Stimulated activated CD4-positive, alpha-beta T cell treated with anti-CD3 and anti-CD28 coated beads, Interleukin-1b, Interleukin-23, amount 100 ng/mL, for 4 hours (primary cell): ENCODE measurements at places on chromosomes 3 and 15.
A peak's percentile ranks its signal among the peaks of the same experiment; 100 is the strongest.

DNA sequence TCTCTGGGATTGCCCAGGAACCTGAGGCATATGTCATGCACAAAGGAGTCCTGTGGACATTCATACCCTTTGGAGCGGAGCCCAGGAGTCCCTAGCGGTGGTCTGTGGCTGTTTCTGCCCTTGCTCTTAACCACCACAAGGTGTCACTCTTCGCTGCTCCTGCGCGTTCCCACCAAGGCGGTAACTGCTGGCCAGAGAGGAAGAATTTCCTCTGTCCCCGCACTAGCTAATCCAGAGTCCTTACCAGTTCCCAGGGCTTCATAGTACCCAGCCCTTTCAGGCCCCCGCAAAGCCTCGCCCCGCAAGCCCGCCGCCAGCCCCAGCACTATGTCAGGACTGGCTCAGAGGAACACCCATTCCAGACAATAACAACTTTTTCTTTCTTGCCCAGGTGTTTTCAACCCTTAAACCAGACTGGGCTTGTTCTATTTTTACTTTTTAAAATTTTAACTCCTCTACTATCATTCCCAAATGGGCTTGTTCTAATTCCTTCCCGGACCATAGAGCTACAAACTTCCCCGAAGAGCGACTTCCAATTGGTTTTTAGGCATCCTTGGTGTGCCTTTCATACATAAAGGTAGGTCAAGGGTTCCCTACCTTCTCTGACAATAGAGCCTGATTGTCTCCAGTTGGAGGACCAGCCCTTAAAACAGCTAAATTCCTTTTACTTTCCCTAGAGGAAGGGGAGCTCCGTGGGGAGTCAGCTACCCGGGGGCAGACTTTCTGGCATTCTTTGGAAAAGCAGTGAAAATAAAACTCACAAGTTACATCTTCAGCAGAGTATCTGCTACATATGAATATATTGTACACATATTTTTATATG is 31.8 kb upstream of the ZNF774 start:
- peak; percentile 34 for DNase-seq

DNA sequence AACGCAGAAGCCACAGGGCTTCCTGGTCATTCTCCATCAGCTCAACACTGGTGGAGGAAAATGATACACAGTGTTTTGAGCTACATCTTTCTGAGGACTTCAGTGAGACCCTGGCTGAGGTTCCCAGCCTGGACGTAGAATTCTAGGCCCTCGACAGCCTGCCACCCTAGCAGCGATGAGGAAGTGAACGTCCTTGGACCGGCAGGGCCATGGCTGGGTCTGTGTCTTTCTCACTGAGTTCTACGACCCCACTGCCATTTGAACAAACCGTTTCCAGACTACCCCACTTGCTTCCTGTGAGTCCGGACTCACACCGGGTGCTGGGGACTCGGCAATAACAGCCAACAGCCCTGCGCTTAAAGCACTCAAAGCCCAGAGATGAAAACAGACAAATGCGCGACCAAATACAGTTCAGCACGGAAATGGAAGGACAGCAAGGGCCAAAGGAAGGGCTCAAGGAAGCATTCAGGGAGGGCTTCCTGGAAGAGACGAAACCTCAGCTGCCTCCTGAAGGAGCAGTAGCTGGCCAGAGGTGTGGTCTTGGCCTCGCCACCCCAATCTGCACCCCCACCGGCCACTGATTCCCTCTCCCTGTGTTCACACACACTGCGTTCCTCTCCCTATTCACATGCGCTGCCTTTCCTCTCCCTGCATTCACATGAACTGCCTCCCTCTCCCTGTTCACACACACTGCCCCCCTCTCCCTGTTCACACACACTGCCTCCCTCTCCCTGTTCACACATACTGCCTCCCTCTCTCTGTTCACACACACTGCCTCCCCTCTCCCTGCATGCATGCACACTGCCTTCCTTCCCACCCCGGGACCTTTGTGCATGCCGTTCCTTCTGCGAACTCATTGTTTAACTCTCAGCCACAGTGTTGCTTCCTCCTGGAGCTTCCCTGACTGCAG is 136.3 kb upstream of the PRR20G start:
- DNase-seq = no peak

GRCh38 chr3:62672270-62672987 is 202.8 kb downstream of the CADPS start:
- DNase-seq = no peak

GRCh38 chr3:151346292-151346691 is 16.9 kb upstream of the P2RY13 start:
- DNase-seq = no peak

GRCh38 chr3:42572278-42572677 is 9.5 kb downstream of the SEC22C start:
- DNase-seq = no peak

- DNase-seq = no peak
Observed at GRCh38 chr3:120459196-120459595, 8.4 kb upstream of the FSTL1 start.

GRCh38 chr3:49422379-49423248 is at the start of gene AMT:
Gene AMT, minus strand, starts transcription at chr3:49422473. Its CDS starts 23 bp downstream, at chr3:49422450.
- no peak for DNase-seq

- no peak for DNase-seq
Observed at GRCh38 chr3:87272718-87273341, 3.6 kb downstream of the POU1F1 start.

DNA sequence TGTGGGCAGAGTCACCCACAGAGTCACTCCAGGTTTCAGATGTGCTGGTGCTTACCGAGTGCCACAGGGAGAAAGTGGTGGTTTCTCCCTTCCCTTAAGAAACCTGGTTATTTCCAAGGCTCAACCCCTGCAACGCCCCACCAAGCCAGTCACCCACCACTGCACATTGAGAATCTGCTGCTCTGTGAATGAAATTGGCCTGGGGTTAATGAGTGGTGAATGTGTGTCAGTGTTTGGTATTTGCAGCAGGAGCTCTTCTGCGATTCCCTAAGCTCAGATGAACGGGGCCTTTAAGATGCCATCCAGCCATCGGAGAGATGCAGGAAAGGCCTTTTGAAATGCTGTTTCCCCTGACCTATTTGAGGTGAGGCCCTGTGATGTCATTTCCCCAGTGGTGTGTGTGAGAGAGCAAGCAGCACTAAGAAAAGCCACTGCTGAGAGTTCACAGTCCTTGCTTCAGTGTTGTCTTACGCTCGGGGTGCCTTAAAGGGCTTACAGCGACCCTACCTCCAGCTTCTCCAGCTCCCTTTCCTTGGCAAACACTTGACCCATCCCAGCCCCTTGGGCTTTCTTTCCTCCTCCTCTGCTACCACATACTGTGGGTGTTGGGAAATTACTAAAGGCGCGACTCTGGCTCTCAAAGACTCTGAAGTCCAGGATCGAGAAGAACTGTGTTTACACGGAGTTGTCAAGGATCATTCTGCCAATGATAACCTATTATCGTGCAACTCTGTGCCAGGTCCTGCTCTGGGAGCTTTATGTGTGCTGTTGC is 68.9 kb downstream of the SMAD3 start:
- DNase-seq = peak; percentile 9

- no peak for DNase-seq
Observed at GRCh38 chr3:101722394-101723173, 1.8 kb upstream of the CEP97 start.

GRCh38 chr3:41073190-41073589 is 126.1 kb upstream of the CTNNB1 start:
- DNase-seq = no peak

- DNase-seq = no peak
Observed at GRCh38 chr3:107206141-107206540, 171.1 kb upstream of the CCDC54 start.

GRCh38 chr3:99863588-99863987 is 45.9 kb downstream of the CMSS1 start:
- DNase-seq = no peak

- no peak for DNase-seq
Observed at GRCh38 chr15:69712991-69713390, 260.4 kb downstream of the RPLP1 start.

DNA sequence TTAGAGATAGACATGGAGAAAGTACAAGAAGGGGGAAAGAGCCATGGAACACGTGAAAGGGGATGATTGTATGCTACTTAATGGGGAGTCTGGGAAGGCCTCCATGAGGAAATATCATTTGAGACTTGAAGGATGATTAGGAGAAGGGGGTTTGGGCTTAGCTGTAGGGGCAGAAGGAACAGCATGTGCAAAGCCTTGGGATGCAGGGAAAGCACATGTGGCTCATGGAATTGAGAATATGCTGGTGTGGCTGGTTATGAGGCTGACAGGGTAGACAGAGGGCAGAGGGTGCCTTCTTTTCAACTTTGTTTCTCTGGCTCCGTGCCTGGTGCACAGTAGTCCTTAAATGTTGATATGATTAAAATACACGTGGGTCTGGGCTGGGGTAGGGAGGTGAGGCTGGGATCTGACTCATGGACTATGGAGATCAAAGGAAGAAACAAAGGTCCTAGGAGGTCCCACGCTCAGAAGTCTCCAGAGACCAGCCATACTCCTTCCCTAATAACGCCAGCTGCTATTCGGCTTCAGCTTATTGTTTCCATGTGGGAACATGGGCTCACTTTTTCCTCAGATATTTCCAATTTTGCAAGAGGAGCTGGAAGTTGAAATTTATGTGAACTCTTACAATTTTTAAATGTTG is 1.1 kb downstream of the GTF2E1 start:
- DNase-seq = no peak

DNA sequence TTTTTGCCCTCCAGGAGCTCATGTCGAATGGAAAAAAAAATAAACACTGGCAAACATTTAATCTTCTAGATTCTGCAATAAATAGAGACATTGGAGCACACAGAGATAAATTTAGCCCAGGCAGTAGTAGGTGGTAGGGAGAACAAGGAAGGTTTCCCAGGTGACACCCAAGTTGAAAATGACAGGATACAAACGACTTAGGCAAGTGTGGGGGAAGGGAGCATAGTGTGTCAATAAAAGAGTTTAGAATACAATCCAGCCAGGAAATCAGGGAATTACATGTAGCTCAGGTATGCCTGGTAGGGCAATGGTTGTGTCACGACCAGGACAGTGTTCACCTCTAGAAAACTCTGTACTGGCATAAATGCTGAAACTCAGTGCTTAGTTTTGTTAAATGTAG is 364.6 kb upstream of the AGTR1 start:
- no peak for DNase-seq

DNA sequence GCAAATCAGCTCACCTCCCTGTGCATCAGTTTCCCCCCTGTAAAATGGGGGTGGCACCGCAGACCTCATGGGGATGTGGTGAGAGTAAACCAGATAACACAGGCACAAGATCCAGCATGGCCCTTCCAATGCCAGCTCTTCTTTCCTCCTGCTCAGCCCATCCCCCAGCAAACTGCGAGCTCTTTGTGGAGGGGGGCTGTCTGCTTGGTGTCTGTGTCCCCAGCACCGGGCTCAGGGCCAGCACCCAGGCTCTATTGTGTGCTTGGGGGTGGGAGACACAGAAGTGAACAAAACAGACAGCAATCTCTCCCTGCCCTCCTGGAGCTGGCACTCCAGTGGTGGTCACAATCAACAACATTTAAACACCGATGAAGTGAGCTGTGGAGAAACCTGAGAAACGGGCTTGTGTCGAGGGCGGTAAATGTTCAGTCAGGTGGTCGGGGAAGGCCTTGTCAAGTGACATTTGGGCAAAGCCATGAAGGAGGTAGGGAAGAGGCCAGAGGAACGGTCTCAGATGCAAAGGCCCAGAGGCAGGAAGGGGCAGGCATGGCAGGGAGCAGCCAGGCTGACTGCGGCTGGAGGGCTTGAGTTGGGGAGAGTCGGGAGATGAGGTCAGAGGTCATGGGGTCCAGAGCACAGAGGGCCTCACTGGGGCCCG is 28.4 kb downstream of the GRIP2 start:
- DNase-seq = no peak

DNA sequence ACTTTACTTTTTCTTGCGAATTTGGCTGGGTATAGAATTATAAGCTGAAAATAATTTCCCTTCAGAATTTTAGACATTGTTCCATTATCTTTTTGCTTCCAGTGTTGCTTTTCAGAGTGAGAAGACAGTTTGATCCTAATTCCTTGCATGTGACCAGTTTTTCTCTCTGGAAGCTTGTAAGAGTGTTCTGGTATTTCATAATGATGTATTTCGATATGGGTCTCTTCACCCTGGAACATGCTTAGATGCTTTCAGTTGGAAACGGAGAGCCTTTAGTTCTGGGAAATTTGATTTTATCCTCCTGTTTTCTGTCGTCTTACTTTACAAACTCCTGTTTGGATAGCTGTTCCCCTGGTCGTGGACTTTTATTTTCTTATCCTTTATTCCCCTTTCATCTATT is 13.9 kb downstream of the ALPK3 start:
- no peak for DNase-seq

DNA sequence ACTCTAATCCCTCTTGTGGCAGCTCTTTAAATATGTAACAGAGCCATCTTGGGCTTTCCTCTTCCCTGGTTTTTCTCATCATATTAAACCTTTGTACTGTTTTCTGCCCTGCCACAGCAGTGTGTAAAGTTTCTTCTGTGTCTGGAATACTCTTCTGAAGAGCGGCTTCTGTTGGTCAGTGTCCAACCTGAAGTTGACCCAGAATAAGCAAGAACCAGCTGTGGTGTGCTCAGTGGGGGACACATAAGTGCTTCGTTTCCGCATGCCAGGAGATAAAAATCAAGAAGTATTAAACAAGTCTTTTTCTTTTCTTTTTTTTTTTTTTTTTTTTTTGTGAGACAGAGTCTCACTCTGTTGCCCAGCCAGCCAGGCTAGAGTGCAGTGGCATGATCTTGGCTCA is 173.2 kb upstream of the CHRM5 start:
- DNase-seq = no peak

- no peak for DNase-seq
Observed at GRCh38 chr3:7439101-7439680, 578.3 kb downstream of the GRM7 start.

- no peak for DNase-seq
Observed at GRCh38 chr3:153042088-153042487, 119.9 kb upstream of the RAP2B start.

- DNase-seq = no peak
Observed at GRCh38 chr15:29740692-29741311, 81.5 kb downstream of the TJP1 start.

- no peak for DNase-seq
Observed at GRCh38 chr3:122515020-122515468, 305 bp upstream of the KPNA1 start.

DNA sequence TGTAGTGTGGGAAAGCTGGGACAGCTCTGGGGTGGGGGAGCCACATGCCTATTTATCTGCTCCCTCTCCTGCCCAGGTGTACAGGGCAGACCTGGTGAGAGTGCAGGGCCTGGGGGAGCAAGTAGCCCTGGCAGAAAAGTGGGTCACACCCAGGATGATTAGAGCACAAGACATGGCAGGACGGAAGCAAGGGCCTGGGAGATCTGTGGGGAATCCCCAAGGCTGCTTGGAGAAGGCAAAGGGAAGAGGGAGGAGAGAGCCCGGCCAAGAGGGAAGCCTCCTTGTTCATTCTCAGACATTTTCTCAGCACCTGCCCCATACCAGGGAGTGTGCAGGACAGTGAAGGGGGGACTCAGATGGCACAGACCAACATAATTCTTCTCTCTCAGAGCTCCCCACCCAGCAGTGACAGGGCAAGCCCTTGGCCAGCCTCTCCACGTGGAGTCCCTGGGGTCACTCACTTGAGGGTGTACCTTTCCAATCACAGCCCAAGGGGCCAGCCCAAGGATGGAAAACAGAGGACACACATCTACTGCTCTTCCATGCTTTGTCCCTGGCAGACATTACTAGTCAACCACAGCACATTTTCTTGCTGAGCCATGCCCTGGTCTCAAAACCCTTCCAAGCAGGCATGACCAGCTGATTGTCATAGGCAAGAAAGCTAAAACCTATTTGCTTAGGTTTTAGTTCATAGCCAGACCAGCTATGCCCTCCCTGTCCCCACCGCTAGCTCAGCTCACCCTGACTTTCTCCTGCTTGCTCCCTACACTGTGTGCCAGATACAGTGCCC is 4.9 kb upstream of the DUSP7 start:
- no peak for DNase-seq

GRCh38 chr3:108208831-108209230 is 13.4 kb downstream of the IFT57 start:
- DNase-seq = no peak

GRCh38 chr3:14278265-14278798 is 99.7 kb downstream of the LSM3 start:
- no peak for DNase-seq
